ENCODE measurements at places on chromosomes 3 and 15.

GRCh38 chr3:99602183-99602582, 36.2 kb upstream of the COL8A1 start:
- H3K36me3 ChIP-seq, result no peaks in the 10 kb centered on the region
- H3K4me1 ChIP-seq, result no peaks in the 10 kb centered on the region
- no peak overlapping the region for H3K4me3 ChIP-seq
- no peak for DNase-seq
- H3K27ac ChIP-seq, result no peak overlapping the region

DNA sequence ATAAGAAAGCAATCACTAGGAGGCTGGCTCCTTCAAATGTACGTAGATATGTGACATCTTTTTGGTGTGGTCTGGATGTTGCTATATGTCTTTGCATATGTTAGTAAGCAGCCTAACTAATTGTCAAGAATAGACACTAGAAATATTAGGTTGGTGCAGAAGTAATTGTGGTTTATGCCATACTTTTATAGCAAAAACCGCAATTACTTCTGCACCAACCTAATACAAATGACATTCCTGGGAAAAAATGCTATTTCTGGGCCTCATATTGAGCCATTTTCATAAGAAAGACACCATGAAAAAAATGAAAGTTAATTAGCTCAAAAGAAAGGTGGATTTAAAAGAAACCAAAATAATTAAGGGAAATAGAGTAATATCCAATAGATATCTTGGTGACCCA, 555.8 kb downstream of the ZNF385D start:
- H3K4me3 ChIP-seq, result no peak overlapping the region
- H3K27ac ChIP-seq, result no peak overlapping the region
- H3K27me3 ChIP-seq, result no peaks in the 10 kb centered on the region

- H3K4me3 ChIP-seq, result no peak overlapping the region
- H3K4me1 ChIP-seq, result peaks cover 24% of the 10 kb centered on the region
- DNase-seq, result no peak
- no peaks in the 10 kb centered on the region for H3K36me3 ChIP-seq
- H3K27me3 ChIP-seq, result no peaks in the 10 kb centered on the region
Measured at GRCh38 chr3:112389961-112390360, 57.0 kb downstream of the CD200 start.

DNA sequence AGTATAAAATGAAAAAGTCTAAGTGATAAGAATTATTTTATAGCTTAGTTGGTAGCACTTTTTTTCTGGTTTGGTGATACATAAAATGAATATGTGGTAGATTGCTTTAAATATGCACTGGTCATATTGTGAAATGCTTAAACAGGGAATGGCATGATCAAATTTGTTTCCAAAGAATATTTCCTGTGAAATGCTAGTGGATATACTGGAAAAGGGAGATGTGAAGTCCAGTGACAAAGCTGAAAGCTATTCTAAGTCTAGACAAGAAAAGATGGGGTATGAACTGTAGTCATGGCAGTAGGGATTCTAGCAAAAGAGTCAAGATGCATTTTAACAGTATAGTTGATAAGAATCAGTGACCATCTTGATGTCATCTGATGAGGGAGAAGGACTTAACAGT, 98.9 kb upstream of the MME start:
- H3K27me3 ChIP-seq, result no peaks in the 10 kb centered on the region
- H3K36me3 ChIP-seq, result no peaks in the 10 kb centered on the region
- H3K27ac ChIP-seq, result no peak overlapping the region
- H3K4me3 ChIP-seq, result no peak overlapping the region
- DNase-seq, result no peak

GRCh38 chr3:150898046-150898754, 7.0 kb downstream of the MINDY4B start:
- no peak overlapping the region for H3K27ac ChIP-seq
- DNase-seq, result no peak
- H3K36me3 ChIP-seq, result no peaks in the 10 kb centered on the region
- H3K4me3 ChIP-seq, result no peak overlapping the region
- H3K27me3 ChIP-seq, result no peaks in the 10 kb centered on the region

- DNase-seq, result no peak
- peaks cover 50% of the 10 kb centered on the region for H3K36me3 ChIP-seq
- no peak overlapping the region for H3K4me3 ChIP-seq
- H3K27me3 ChIP-seq, result no peaks in the 10 kb centered on the region
Measured at GRCh38 chr3:11562277-11562881, 81.3 kb downstream of the VGLL4 start.

- peaks cover 40% of the 10 kb centered on the region for H3K4me1 ChIP-seq
- H3K4me3 ChIP-seq, result peak overlapping the region; percentile 75
- no peaks in the 10 kb centered on the region for H3K27me3 ChIP-seq
- peak overlapping the region; percentile 95 for H3K27ac ChIP-seq
- no peak for DNase-seq
Measured at GRCh38 chr3:50297896-50298725, 1.1 kb downstream of the HYAL3 start.

DNA sequence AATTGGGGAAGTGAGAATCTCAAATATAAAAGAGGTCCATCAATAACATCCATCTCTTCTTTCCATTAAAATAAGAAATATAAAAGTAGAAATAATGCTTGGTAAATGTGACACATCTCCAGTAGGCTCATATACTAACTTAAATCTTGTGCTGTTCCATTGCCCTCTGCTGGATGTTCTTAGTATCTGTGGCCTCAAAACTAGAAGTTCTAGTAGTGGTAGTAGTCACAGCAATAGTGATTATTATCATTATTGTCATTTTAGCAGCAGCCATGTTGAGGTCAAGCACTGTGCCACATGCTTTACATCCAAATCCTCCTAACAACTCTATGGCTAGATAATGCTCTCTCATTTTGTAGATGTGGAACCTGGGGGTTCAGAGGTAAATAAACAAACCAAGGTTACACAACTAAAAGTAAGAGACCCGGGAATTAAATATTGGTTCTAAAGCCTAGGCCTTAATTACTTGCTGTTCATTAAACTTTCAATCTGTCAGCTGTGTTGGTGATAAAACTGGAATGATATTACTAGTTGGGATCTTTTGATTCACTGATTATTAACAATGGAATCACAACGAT, 20.2 kb upstream of the BTLA start:
- no peak overlapping the region for H3K4me3 ChIP-seq
- H3K27me3 ChIP-seq, result no peaks in the 10 kb centered on the region
- peaks cover 7% of the 10 kb centered on the region for H3K4me1 ChIP-seq
- H3K27ac ChIP-seq, result no peak overlapping the region
- H3K36me3 ChIP-seq, result no peaks in the 10 kb centered on the region
- no peak for DNase-seq

GRCh38 chr15:67836134-67836455, 3.8 kb downstream of the RNU6-1 start:
- H3K27me3 ChIP-seq, result peaks cover 50% of the 10 kb centered on the region
- no peak overlapping the region for H3K27ac ChIP-seq

GRCh38 chr3:30693470-30694120, 87.2 kb downstream of the TGFBR2 start:
- H3K27me3 ChIP-seq, result no peaks in the 10 kb centered on the region
- H3K4me1 ChIP-seq, result peaks cover 25% of the 10 kb centered on the region
- H3K4me3 ChIP-seq, result no peak overlapping the region

DNA sequence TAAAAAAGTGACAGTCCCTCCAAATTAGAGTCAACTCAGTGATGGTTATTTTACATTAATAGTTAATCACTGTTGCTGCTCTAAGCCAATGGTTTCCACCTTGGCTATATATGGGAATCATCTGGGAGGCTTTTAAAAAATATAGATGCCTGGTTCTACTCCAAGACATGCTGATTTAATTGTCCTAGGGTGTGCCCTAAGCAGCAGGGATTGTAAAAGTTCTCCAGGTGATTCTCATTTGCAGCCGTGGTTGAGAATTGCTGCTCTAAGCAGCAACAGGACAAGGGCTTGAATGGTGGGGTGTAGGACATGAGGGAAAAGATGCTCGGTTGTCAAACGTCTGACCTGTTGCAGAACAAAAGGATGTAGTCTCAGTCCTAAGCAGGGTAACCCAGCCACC, 405.1 kb upstream of the MCTP2 start:
- no peaks in the 10 kb centered on the region for H3K36me3 ChIP-seq
- no peaks in the 10 kb centered on the region for H3K27me3 ChIP-seq
- no peak for DNase-seq
- no peaks in the 10 kb centered on the region for H3K4me1 ChIP-seq

DNA sequence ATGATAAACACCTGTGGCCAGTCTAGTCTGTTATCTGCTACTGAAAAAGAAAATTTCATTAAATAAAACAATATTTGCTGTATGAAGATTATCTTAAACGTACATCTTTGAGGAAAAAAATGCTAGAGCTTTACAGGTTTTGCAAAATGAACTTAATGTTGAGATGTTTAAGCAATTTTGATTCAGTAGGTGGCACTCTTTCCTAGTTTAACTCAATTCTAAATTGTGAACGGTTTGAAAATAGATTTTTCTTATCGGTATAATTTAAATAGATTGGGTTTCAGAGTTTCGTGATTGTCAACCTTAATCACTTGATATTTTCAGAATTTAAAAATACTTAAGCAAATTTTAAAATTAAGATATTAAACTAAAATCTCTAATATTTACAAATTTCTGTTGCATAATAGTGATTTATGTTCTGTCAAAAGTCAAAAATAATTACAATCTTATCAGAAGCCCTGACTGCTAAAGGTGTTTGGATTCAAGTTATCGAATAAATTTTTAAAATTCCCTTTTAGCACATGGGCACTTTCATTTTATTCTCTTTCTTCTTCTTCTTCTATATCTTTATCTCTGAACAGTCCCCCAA, 7.0 kb upstream of the RNF111 start:
- H3K27me3 ChIP-seq, result no peaks in the 10 kb centered on the region
- H3K4me3 ChIP-seq, result no peak overlapping the region
- peaks cover 15% of the 10 kb centered on the region for H3K4me1 ChIP-seq
- H3K27ac ChIP-seq, result no peak overlapping the region
- DNase-seq, result no peak

DNA sequence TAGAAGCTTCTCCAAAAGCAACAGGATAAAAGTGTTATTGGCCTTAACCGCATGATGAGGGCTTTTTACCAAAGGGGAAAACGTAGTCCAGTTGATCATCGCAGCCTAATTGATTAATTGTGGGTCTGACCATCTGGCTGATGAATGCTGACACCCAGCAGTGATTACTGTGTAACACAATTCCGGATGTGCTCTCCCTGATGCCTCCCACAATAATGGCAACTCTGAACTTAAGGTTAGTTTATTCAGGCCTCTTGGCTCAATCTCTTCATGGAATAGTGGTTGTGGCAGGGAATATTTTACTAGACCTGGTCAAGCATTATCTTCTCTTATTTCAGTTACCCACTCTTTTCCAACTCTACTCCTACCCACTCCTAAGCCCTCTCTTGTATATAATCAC, 332.9 kb downstream of the TIGIT start:
- H3K27me3 ChIP-seq, result no peaks in the 10 kb centered on the region
- no peak overlapping the region for H3K4me3 ChIP-seq
- no peak for DNase-seq
- no peak overlapping the region for H3K27ac ChIP-seq
- H3K4me1 ChIP-seq, result no peaks in the 10 kb centered on the region
- H3K36me3 ChIP-seq, result no peaks in the 10 kb centered on the region

DNA sequence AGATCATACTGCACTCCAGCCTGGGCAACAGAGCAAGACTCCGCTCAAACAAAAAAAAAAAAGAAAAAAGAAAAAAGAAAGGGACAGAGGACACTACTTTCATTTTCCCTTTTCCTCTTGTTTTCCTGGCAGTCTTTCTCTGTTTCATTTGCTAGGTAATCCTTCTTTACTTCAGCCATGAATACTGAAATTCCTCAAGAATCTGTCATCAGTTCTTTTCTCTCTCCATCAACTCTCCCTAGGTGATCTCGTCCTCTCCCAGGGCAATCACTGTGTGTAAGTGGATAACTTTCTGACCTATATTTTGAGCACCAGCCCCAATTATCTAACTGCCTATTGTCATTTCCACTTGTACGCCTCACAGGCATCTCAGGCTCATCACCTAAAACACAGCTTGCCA, 51.5 kb downstream of the TTC23 start:
- no peaks in the 10 kb centered on the region for H3K27me3 ChIP-seq
- H3K4me1 ChIP-seq, result no peaks in the 10 kb centered on the region
- no peaks in the 10 kb centered on the region for H3K36me3 ChIP-seq
- DNase-seq, result no peak
- H3K27ac ChIP-seq, result no peak overlapping the region
- no peak overlapping the region for H3K4me3 ChIP-seq

- H3K27ac ChIP-seq, result peak overlapping the region; percentile 81
- no peaks in the 10 kb centered on the region for H3K27me3 ChIP-seq
- no peak overlapping the region for H3K4me3 ChIP-seq
- no peak for DNase-seq
Measured at GRCh38 chr3:15796331-15796730, 1.4 kb downstream of the ANKRD28 start.

DNA sequence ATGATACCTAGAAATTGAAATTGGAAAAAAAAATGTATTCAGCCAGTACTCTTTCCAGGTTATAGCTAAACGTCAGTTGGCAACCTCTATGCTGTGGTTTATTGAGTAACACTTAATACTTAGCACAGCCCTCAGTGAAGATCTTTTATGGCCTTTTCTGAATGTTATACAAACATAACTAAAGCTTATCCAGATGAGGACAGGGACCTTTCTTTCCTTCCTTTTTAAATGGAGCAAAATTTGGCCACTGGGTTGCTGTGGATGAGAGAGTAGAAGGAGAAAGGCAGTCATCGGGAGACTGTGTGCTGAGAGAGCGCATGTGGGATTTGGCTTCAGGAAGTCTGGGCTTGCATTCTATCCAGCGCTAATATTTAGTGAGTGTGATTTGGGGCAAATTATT, 36.1 kb downstream of the IGF1R start:
- H3K4me1 ChIP-seq, result peaks cover 5% of the 10 kb centered on the region
- no peaks in the 10 kb centered on the region for H3K36me3 ChIP-seq

GRCh38 chr15:68672781-68673205, 94.0 kb downstream of the CORO2B start:
- H3K27me3 ChIP-seq, result no peaks in the 10 kb centered on the region
- H3K36me3 ChIP-seq, result no peaks in the 10 kb centered on the region
- no peak overlapping the region for H3K4me3 ChIP-seq
- no peak for DNase-seq
- H3K4me1 ChIP-seq, result no peaks in the 10 kb centered on the region
- no peak overlapping the region for H3K27ac ChIP-seq

- H3K27me3 ChIP-seq, result no peaks in the 10 kb centered on the region
- H3K4me1 ChIP-seq, result peaks cover 38% of the 10 kb centered on the region
- peak; percentile 14 for DNase-seq
Measured at GRCh38 chr3:56887402-56888025, 85.8 kb upstream of the ARHGEF3 start.

- H3K27ac ChIP-seq, result no peak within 1 kb of the TSS
- peaks cover 11% of the 10 kb centered on the region for H3K4me1 ChIP-seq
- H3K36me3 ChIP-seq, result no peaks in the 10 kb centered on the region
- H3K4me3 ChIP-seq, result no peak within 1 kb of the TSS
- DNase-seq, result no peak
Measured at GRCh38 chr15:40238532-40239403, at the start of gene PAK6. TSS of gene PAK6 (plus strand) at chr15:40239063. CDS start at chr15:40264786, 25,723 bp downstream.

DNA sequence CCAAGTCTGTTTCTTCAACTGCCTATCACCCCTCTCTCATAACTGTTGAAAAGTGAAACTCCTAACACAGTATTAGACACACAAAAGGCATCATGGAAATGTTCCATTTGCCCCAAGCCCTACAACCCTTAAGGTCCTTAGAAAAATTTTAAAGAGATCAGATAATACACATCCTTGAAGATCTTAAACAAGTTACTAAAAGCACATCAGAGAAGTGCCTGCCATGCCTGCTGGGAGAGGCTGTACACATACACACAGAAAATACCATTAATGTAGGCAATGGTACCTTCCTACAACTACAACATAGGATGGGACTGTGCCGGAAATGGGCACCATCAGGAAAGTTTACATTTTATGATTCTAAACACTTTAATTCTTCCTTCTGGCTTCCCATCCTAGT, 3.3 kb downstream of the ADAM10 start:
- no peaks in the 10 kb centered on the region for H3K36me3 ChIP-seq
- no peak overlapping the region for H3K4me3 ChIP-seq
- peaks cover 30% of the 10 kb centered on the region for H3K4me1 ChIP-seq
- DNase-seq, result no peak
- no peak overlapping the region for H3K27ac ChIP-seq

Measured in T-cell (primary cell).